ENCODE measurements at places on chromosomes 7 and 10. TPM values are rescaled to one million over a fixed set of nuclear protein-coding genes. Genes with fewer than 3 reads are reported as not detected.

GRCh38 chr7:17988141-17988540, 39.5 kb downstream of the PRPS1L1 start:
- DNase-seq = no peak

DNA sequence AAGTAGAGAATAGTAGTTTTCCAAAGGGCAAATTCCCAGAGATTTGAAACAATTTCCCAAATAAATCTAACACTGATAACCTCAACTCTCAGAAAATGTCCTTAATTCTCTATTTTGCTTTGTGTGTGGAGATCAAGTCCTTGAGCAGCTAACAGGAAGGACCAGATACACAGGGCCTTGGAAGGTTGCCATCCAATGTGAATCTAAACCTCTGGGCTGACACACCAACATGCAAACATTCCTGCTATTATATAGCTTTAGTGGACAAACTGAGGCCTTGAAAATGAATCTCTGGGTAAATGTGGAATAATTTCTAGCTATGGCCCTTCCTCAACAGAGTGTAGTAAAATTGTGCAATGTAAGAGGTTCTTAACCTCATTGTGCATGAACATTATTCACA, 44.1 kb upstream of the PARD3 start:
- DNase-seq = no peak

KLF14 gene
- 0.82 TPM for polyA plus RNA-seq

GRCh38 chr7:158249692-158250091, 337.9 kb downstream of the PTPRN2 start:
- no peak for DNase-seq

DNA sequence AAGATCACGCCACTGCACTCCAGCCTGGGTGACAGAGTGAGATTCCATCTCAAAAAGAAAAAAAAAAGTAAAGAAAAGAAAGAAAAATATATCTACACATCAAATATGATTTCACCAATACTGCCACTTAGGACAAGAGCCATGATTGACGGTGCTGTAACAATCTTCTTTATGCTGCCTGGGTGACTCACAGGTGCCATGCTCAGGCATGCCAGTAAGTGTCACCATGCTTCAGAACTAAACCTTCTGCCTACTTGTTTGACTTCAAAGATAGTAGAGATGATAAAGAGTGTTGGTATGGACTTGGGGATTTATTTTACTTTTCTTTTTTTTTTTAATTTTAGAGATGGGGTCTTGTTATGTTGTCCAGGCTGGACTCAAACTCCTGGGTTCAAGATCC, 33.6 kb upstream of the DNMBP start:
- DNase-seq = no peak

- DNase-seq = no peak
These were observed 441.8 kb upstream of the MKI67 start for GRCh38 chr10:128568041-128568440.

GRCh38 chr7:117270371-117270770, 52.5 kb downstream of the WNT2 start:
- DNase-seq = no peak

DNA sequence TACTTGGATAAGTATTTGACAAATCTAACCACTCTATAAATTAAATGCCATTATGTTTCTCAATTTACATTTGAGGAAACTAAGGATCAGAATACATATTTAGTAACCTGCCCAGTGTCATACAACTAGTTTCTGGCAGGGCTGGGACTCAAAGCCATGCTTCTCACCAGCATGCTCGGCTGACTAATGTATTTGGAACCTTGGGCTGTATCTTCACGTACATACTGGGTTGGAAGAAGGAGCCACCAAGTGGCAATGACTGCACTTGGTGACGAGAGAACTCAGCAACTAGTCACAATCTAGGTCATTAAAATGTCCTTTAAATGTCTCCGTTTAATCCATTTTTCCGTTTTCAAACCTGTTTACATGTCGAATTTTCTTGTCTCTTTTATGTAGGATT, 42.9 kb downstream of the CHRM2 start:
- DNase-seq = no peak
